ENCODE measurements at places on chromosomes 7 and 10.

GRCh38 chr10:95282107-95282506, 8.7 kb downstream of the PDLIM1 start:
- DNase-seq = no peak

DNA sequence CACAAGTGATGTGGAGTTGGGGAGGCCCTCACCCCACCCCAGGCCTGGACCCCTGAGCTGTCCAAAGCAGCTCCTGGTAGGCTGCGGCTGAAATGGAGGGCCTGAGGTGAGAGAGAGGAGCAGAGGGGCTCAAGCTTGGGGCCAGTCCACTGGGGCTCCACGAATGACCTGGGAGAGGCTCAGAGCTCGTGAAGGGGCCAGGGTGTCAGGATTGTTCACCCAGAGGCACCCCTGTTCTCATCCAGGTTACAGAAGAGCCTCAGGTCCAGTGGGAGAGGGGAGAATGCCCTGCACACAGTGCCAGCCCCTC, 102.2 kb upstream of the RET start:
- no peak for DNase-seq

- DNase-seq = no peak
Measured at GRCh38 chr10:122618461-122619165, 58.1 kb downstream of the DMBT1 start.

GRCh38 chr7:45917064-45917463, 4.0 kb downstream of the IGFBP3 start:
- no peak for DNase-seq

DNA sequence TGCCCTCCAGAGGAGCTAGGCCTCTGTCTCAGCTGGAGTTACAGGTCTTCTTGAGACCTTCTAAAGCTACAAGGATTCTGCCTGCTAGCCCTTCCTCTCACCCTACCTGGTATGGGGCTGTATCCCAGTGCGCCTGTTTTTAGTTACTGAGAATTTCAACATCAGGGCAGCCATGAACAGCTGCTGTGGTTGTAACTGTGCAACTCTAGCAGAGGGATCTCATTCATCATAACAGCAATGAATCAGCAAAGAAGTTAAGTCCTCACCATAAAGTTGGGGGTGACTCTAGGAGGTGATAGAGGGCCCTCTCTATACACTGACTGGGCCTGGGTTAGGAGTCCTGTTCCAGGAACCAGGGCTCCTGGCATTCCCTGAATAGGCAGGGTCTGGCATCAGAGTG, 14.0 kb upstream of the CDH23 start:
- DNase-seq = no peak

- no peak for DNase-seq
Measured at GRCh38 chr10:112359606-112360307, 14.2 kb upstream of the ACSL5 start.

DNA sequence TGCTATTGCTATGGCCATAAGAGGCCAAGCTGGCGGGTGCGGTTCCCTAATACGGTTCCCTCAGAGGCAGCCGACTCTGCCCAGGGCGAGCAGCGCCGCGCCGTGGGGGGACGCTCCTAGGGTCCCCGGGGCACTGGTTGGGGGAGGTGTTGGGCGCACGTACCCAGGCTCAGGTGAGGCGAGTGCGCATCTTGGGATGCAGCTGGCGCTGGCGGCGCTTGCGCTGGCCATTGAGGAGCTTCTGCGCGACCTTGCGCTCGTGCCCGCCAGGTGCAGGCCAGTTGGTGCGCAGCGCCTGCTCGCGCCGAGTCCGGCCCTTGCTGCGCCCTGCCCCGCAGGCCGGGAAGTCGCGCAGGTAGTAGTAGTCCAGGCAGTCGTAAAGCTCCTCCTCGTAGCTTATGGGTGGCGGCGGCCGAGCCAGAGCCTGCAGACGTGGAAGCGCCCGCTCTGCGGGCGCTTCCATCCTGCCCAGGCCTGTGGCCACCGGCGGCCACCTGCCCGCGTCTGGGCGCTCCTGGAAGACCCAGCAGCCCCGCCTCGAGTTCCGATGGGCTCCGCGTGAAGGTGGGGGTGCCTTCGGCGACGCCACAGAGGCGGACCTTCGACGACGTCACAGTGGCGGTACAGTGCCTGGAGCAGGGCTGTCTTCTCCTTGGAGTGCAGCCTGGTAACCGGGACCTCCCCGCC, at the start of gene NUPR2:
NUPR2 (minus strand) TSS at position 566 of the 687 bp plus-strand sequence; CDS start at position 463, 103 bp downstream.
- no peak for DNase-seq

- no peak for DNase-seq
Measured at GRCh38 chr7:1939434-1940401, 269.6 kb downstream of the ELFN1 start.

GRCh38 chr10:7035126-7035761, 375.6 kb downstream of the SFMBT2 start:
- no peak for DNase-seq

DNA sequence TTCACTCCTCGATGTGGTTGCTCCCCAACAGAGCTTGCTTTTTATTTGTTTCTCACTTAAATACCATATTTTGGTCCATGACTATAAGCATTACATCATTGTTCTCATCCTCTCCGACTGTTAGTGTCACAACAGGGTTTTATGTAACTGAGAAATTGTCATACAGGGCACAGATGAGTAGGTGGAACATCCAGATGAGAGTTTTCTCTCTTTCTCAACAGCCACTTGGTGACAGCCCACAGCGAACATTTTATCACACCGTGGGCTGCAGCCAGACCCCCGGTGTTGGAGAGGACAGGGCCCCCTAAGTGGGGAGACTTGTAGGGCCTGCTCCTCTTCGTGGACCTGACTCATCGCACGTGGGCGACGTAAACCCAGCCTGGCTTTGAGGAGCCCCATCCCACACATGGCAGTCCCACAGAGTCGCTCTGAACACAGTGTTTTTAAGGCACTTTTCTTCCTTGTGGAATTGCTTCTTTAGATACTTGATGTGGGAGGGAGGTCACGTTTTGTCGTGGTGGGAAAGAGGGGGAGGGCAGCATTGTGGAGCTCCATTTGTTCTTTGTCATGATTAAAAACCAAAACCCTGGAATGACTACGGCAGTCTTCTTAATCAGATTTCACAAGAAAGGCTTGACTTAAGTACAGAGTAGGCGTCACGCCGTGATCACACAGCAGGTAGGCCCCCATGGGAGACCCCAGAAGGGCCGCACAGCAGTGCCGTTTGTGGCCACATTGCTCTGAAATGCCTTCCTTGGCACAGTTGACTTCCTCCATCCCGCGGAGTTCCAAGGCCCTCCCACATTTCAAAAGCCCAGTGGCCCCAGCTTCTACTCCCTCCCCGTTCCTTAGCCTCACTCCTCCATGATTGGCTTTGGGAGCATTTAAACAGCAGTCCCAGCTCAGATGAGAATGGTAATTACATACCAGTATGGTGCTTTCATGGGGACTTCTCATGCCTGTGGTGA, 220.6 kb downstream of the CCDC3 start:
- no peak for DNase-seq

GRCh38 chr10:120105001-120105400, 212.5 kb downstream of the SEC23IP start:
- no peak for DNase-seq

DNA sequence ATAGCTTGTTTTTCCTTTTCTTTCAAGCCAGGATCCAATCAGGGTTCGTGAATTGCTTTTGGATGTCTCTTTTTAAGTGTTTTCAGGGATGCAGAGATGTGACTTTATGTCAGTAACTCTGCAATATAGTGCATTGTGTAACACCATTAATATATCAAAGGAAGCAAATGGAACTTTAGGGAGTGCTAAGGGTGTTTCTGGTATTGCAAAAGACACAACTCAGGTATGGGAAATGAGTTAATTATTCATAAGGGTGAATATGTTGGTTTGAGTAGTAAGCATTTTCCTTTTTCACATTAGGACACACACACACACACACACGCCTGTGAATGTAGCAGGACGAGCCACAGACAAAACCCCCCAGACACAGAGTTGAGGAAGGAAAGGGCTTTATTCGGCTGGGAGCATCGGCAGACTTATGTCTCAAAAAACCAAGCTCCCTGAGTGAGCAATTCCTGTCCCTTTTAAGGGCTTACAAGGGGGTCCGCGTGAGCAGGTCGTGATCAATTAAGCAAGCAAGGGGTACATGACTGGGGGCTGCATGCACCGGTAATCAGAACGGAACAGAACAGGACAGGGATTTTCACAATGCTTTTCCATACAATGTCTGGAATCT, 31.8 kb upstream of the GSDME start:
- no peak for DNase-seq

DNA sequence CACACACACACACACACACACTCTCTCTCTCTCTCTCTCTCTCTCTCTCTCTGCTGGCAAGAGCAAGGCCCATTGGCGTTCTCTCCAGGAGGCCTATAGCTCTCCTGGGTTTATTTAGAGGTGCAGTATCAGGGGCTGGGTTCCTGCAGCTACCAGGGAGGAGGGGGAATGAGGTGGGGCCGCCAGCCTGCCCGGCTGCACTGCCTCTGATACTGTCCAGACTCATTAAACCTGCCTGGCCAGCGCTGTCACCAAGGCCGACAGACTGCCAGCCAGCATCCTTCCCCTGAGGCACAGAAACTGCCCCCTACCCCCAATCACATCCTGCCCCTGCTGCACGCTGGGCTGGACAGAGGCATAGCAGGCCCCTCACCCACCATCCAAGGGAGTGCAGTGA, 4.3 kb downstream of the PRRT4 start:
- no peak for DNase-seq

GRCh38 chr7:16991551-16991950, 109.8 kb upstream of the AGR3 start:
- DNase-seq = no peak

DNA sequence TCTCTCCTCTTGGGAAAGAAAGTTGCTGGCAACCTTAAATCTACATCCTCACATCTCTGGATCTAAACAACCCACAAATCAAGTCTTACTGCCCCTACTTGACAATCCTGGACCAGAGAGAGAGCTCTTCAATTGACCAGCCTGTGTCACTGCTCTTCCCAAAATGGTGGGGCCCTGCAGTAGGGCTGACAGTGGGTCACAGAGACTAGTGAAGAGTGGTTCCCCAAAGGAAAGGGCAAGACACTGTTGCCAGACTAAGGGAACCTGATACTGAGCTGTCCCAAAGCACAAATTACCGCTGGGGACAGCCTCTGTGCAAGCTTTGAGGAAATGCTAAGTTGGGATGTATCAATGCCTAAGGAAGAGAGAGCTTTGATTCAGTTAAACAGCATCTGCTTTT, 4.5 kb upstream of the GPRIN2 start:
- no peak for DNase-seq

DNA sequence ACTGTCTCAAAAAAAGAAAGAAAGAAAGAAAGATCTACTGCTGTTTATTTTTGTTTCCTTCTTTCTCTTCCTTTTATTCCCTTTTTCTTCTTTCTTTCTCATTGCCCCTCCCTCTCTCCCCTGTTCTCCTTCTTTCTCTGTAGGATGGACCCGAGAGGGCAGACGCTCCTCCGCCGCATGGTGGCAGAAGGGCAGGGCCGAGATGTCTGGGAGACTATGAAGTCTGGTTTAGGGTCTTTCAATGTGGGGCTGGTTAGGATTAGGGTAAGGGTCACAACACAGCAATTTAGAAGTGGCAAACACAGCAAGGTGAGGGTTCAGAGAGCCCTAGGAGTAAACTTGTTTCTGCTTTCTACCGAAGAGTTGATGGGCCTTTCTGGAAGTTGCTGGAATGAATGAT, 45.7 kb upstream of the RASGEF1A start:
- DNase-seq = no peak

- DNase-seq = no peak
Measured at GRCh38 chr7:760006-760405, 32.9 kb upstream of the PRKAR1B start.

DNA sequence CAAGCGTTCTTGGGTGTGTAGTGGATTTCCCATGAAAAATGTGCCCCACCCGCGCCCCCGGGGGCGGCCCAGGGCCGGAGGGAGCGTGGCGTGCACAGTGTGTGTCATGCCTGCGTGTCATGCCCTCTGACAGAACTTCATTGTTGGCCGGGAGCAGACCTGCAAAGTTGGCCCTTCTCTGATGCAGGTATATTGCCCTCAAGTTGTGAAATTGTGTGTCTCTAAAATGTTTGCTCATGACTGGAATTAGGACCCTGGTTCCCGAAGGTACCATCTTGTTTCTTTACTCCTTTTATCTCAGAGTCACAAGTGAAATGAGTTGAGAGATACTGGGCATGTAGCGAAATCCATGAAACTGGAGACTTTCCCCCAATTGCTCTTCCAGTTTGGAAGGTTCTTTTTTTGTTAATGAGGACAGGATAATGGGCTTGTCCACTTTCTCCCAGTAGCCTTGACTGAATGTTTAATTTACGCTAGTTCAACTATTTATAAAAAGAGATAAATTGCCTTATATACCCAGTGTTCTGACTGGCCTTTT, 26.2 kb downstream of the ADK start:
- DNase-seq = no peak

- DNase-seq = no peak
Measured at GRCh38 chr7:21753071-21753470, 192.6 kb downstream of the CDCA7L start.

GRCh38 chr10:101902032-101902819, 58.6 kb upstream of the KCNIP2 start:
- no peak for DNase-seq

GRCh38 chr10:60714233-60714632, 64.0 kb upstream of the CDK1 start:
- no peak for DNase-seq

DNA sequence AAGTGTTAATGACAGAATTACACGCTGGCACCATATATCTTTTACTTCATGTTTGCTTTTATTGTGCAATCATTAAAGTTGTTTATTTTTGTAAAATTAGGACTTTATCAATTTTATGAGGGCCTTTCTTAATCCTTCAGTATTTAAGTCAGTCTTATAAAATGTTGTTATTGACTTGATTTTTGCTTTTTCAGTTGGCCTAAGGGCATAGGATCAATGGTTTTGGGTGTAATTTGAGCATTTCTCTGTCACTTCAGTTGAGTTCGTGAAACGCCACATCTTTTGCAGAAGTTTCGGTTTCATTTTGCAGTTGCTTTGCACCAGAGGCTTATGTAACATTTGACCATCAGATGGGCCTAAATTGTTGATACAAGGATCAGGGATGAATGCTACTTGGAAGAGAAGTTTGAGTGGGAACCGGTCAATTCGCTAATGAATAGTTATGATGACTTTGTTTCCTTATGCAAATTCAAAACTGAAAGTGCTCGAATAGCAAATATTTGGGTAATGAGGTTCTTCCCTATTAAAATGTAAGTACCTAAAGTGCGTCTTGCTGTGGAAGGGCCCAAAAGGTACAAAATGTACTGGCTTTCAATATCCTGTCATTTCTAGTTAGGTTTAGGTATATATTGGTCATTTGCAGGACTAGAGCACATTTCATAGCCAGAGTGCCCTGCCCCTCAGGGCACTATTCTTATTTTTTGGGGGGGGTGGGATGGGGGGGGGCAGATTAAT, 340.9 kb downstream of the LRMDA start:
- DNase-seq = no peak

- DNase-seq = no peak
Measured at GRCh38 chr10:62087329-62087728, 181.3 kb downstream of the RTKN2 start.

DNA sequence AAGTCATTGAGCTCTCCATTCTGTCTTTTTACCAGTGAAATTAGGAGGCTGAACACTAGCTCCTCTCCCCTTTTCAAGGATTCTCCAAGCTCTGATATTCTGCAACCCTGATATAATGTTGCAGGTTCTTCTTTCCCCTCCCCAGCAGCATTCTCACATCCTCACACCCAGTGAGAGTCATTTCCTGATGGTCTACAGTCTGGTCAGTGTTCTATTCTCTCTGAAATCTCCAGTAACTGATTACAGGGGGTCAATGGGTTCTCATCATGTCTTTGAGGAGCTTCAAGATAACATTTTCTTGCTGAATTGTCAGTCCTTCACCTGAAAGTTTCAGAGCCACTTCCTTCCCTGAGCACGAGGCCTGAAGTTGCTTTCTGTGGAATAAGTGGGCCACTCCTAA, 299.4 kb downstream of the PTEN start:
- no peak for DNase-seq
